ENCODE measurements at places on chromosomes 12 and 14.

GRCh38 chr14:23621204-23621931 is 14.8 kb upstream of the DHRS2 start:
- no peak for DNase-seq

GRCh38 chr12:75996861-75997447 is 34.6 kb downstream of the PHLDA1 start:
- no peak for DNase-seq

DNA sequence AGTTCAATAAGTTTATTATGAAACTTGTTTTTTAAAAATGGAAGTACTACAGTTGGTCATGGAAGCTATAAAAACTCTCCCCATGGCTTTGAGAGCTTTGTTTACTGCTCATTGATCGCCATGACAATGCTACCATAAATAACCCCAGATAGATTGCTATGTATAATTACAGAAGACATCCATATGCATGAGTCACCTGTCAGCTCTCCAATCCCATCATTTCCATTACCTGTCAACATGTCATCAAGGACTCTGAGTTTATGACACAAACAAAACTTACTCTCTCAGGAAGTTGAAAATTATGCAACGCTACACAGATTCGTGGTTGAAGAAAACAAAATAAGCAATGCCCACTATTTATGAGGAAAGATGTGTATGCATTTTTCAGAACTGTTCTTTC is 144.4 kb downstream of the SEC23A start:
- no peak for DNase-seq

- DNase-seq = no peak
These were observed 308.2 kb upstream of the AMIGO2 start for GRCh38 chr12:47387994-47388393.

- no peak for DNase-seq
These were observed 23.6 kb downstream of the PLEKHH1 start for GRCh38 chr14:67556671-67557070.

DNA sequence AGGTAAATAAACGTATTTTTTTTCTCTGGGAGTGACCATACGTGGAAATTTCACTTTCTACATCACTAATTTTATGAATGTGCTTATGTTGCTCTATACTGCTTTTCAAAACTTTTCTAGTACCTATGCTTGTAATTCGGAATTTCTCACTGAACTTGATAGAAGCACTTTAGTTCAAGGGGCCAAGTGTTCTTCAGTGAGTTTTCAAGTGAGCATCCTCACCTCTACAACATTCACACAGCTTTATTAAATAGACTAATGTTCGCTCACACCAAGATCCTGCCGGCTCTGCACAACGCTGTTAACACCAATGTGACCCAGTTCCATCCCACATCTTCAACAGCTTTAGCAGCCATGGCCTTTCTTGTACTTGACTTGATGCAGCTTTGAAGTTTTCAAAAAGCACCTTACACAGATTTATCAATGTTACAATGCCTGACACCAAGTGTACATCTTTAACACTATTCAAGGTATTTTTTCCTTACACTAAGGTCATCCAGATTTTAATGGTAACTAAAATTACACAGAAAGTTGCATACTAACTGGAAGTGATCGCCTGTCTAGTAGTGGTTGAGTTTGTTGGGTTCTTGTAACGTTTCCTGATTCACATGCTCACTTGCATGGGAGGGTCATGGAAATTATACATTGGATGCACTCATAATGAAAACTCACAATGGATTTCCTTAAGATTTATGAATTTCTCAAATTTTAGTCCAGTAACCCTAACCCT is 4.5 kb downstream of the UBC start:
- no peak for DNase-seq
